Stimulated activated CD4-positive, alpha-beta T cell treated with anti-CD3 and anti-CD28 coated beads, TNF-alpha, amount 100 ng/mL, for 48 hours (primary cell): ENCODE measurements at places on chromosomes 16 and 17.
A peak's percentile ranks its signal among the peaks of the same experiment; 100 is the strongest.

GRCh38 chr16:49419862-49420261, 46.3 kb downstream of the C16orf78 start:
- no peak for DNase-seq

DNA sequence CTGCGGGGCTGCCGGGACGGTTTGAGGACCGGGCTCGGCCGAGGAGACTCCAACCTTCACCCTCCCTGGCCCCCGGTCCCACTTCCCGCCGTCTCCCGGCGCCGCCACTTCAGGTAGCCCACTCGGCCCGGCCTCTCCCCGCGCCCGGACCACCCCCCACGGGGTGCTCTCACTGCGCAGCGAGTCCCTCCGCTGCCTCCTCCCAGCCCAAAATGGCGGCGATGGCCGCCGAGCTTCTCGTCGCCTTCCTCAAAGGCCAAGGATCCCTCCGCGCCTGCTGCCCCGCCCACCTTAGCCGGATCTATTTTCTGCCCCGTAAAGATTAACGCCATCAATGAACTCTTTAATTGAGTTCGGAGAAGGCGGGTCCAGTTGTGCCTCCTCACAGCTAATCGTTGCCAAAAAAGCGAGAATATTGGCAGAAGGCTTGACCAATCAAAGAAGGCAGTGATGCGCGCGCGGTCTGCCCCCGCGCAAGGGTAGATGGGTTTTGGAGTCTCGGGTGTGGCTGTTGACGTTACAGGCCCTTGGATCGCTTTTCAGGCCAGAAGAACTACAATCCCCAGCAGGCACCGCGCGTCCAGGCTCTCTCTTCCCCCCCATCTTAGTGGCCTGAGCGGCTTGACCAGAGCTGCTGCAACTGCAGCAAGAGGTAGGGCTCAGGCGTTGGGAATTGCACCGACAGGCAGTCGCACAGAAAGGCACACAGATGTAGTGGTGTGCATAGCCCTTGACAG, at the start of gene HEXIM2:
HEXIM2 (plus strand) TSS at position 588 of the 737 bp plus-strand sequence. CDS start 919 bp downstream, outside the sequence.
- DNase-seq: peak; percentile 95

- no peak for DNase-seq
Measured at GRCh38 chr17:59347975-59348391, 16.5 kb downstream of the YPEL2 start.

- no peak for DNase-seq
Measured at GRCh38 chr16:81740169-81740568, 38.9 kb upstream of the PLCG2 start.

- DNase-seq: no peak
Measured at GRCh38 chr16:22901563-22901962, 87.6 kb downstream of the HS3ST2 start.

GRCh38 chr17:16013943-16014407, 14.4 kb downstream of the TTC19 start:
- no peak for DNase-seq

GRCh38 chr17:56577190-56577842, 16.2 kb upstream of the NOG start:
- DNase-seq: no peak

- no peak for DNase-seq
Measured at GRCh38 chr17:8629371-8630226, 926 bp downstream of the MYH10 start.

- no peak for DNase-seq
Measured at GRCh38 chr17:70190959-70191805, 21.9 kb downstream of the KCNJ2 start.
